ENCODE measurements at places on chromosomes 5 and 9.

DNA sequence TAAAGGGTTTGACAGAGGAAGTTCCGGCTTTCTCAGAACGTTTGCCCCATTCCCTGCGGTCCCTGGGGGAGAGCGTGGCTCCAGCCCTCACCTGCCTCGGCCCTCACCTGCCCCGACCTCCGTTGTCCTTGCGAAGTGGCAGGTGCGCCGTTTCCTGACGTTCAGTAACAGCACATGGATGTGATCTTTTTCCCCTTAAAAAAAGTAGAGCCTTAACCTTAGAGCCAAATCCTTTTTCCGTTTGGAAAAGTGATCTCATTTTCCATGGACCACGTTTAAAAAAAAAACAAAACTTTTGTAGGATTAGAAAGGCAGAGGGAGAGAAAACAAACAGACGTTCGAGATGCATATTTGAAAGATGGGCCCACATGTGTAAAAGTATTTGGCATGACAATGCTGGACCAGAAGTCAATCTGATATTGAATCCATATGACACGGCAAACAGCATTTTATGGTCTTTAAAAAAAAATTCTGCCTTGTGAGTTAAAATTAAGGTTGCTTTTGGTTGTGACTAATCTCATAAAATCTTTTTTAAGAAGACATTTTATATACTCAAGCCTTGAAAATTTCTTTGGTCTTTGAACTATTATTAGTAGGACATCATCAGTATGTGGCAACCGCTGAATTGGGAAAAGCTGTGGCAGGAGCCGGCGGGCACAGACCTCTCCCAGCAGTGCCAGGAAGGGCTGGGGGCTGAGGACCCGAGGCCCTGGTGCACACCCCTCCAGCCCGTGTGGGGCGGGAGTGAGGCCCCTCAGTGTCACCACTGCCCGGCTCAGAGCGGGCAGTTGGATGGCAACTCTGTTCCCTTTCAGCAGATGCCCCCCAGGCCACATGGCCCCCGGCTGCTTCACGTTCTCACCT is 42.5 kb upstream of the EXOC3 start:
- peaks cover 3% of the 10 kb centered on the region for H3K36me3 ChIP-seq
- DNase-seq = no peak
- no peaks in the 10 kb centered on the region for H3K27me3 ChIP-seq
- peaks cover 56% of the 10 kb centered on the region for H3K4me1 ChIP-seq

DNA sequence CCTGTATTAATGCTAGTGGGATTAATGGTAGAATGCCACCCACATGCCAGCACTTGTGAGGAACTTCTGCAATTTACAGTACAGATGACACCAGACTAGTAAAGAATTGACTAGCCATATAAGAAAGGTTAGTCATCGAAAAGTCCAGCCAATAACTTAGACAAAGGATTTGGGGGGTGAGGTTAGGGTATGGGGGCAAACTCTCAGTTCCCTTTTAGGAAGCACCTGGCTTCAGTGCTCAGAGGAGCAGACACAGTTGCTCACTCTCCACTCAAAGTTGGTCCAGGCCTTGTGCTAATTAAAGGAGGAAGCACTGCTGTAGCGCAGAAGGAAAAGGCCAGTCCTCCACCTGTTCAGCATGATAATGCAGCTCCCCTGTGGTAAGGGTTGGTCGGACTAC is 25.2 kb downstream of the TGFBR1 start:
- H3K27me3 ChIP-seq = no peaks in the 10 kb centered on the region
- H3K36me3 ChIP-seq = 0 out of 2 replicates have a peak, but pooled peaks cover 4% of the 10 kb centered on the region
- no peak overlapping the region for H3K4me3 ChIP-seq

DNA sequence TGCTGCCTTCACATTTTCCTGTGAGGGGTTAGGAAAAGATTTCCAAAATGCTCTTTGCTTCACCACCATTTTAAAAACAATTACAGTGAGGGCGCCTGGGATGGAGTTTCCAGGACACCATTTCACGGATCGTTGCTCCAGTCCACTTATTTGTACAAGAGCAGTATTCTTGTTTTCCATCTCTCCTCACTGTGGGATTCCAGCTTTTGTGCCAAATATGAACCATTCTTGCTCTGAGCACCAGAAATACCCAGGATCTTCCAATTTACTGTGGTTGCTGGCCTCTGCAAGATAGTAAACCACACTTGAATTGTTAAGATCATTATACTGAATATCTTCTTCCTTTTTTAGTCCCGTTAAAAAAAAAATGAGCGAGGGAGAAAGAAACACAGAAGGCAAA is 899.5 kb downstream of the TLE1 start:
- H3K27me3 ChIP-seq = no peaks in the 10 kb centered on the region
- H3K36me3 ChIP-seq = no peaks in the 10 kb centered on the region
- no peak overlapping the region for H3K4me3 ChIP-seq
- DNase-seq = no peak
- H3K27ac ChIP-seq = no peak overlapping the region

- H3K36me3 ChIP-seq = no peaks in the 10 kb centered on the region
- H3K27me3 ChIP-seq = no peaks in the 10 kb centered on the region
- H3K27ac ChIP-seq = no peak overlapping the region
- no peak for DNase-seq
- no peak overlapping the region for H3K4me3 ChIP-seq
- H3K4me1 ChIP-seq = no peaks in the 10 kb centered on the region
Measured at GRCh38 chr5:50807661-50808060, 141.2 kb downstream of the PARP8 start.

DNA sequence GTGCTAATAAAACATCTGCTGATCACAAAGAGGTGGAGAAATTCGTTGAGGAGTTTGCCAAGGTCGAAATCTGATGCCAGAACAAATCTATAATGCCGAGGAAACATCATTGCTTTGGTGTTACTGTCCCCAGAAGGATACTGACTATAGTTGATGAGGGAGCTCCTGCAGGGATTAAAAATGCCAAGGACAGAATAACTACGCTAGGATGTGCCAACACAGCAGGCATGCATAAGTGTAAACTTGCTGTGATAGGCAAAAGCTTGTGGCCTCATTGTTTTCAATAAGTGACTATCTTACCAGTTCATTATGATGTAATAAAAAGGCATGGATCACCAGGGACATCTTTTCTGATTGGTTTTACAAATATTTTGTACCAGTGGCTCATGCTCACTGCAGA is 66.8 kb upstream of the ADCY2 start:
- no peaks in the 10 kb centered on the region for H3K4me1 ChIP-seq
- no peak overlapping the region for H3K27ac ChIP-seq
- no peak overlapping the region for H3K4me3 ChIP-seq
- H3K36me3 ChIP-seq = no peaks in the 10 kb centered on the region

DNA sequence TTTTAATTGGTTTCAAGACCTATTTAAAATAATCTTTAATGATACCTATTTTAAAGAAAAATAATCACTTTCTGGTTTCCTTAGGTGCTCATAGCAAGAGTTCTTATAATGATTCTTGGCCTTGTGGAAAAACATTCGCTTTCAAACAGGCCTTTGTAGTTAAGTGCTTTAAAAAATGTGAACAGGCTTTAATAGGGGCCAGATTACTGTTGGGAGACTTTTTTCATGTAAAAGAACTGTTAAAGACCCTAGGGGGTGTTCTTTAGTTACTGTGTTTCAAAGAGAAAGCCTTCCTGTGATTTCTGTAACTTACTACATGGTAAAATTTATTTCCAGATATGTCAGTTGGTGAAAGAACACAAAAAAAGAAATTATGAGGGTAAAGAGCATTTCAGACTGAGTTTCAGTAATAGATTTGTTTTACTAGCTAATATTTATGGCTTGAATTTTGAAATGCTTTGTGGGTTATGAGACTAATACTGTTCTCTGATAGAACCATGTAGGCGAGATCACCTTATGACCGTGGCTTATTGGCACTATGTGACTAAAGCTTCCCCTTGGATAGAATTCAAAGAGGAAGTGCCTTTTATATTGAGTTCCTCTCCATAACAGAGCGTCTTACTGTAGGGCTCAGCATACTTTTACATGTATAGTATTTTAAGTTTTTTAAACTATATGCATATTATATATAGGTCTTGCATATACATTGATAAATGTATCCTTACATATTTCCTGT is 70.7 kb downstream of the CSNK1G3 start:
- H3K27ac ChIP-seq = no peak overlapping the region
- no peaks in the 10 kb centered on the region for H3K4me1 ChIP-seq
- no peaks in the 10 kb centered on the region for H3K27me3 ChIP-seq
- no peaks in the 10 kb centered on the region for H3K36me3 ChIP-seq

GRCh38 chr5:108702546-108702945 is 45.2 kb upstream of the FER start:
- H3K27me3 ChIP-seq = no peaks in the 10 kb centered on the region
- no peaks in the 10 kb centered on the region for H3K36me3 ChIP-seq
- no peak overlapping the region for H3K4me3 ChIP-seq
- no peaks in the 10 kb centered on the region for H3K4me1 ChIP-seq
- no peak overlapping the region for H3K27ac ChIP-seq

DNA sequence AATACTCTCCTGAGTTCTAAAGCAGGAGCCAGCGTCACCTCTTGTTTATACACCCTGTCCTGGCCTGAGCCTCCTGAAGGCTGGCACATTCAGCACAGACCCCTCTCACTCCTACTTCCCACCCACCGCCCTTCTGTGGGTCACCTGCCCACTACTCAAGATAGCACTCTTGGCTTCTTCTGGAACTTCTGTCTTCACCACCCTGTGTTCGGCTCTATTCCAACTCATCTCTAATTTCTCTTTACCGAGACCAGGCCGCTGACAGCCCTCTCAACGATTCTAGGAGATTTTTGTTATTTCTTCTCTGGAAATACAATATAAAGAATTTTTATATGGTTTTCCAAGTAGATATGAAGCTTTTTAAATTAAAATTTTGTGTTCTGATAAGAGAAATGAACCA is 57.4 kb downstream of the IRF1 start:
- no peak overlapping the region for H3K4me3 ChIP-seq
- no peak overlapping the region for H3K27ac ChIP-seq
- H3K36me3 ChIP-seq = peaks cover 6% of the 10 kb centered on the region
- H3K27me3 ChIP-seq = no peaks in the 10 kb centered on the region
- DNase-seq = no peak

DNA sequence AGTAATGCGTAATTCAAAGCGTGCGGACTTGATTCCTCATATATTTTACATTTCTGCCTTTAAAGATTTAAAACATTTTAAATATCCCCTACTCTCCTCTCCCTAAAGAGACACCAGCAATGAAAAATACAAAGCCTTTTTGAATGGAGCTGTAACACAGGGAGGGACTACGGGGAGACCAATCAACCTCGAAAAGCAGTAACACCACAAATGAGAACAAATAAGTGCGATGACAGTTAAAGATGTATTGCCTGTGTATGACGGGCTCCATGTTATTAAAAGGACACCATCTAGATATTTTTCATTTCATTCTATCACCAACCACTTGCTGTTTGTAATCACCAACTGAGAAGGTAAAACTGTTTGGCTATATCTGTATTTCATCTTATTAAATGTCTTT is 230.3 kb upstream of the TBCA start:
- no peak overlapping the region for H3K27ac ChIP-seq
- no peaks in the 10 kb centered on the region for H3K36me3 ChIP-seq
- no peak overlapping the region for H3K4me3 ChIP-seq
- no peaks in the 10 kb centered on the region for H3K27me3 ChIP-seq
- no peak for DNase-seq
- H3K4me1 ChIP-seq = peaks cover 3% of the 10 kb centered on the region

DNA sequence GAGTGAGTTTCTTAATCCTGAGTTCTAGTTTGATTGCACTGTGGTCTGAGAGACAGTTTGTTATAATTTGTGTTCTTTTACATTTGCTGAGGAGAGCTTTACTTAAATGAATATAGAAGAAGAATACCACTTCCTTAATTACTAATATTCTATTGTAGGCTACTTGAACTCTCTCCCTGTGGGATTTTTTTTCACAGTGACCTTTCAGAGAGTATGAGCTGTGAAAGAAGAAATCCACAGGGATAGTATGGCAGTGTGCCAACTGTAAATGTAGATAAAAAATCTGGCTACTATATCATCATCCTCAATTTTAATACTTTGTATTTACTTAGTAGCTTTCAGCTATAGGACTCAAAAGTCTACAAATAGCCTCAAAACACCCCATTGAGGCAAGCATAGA is 67.3 kb downstream of the COMMD10 start:
- DNase-seq = no peak
- no peak overlapping the region for H3K27ac ChIP-seq
- no peaks in the 10 kb centered on the region for H3K27me3 ChIP-seq
- H3K4me1 ChIP-seq = no peaks in the 10 kb centered on the region

DNA sequence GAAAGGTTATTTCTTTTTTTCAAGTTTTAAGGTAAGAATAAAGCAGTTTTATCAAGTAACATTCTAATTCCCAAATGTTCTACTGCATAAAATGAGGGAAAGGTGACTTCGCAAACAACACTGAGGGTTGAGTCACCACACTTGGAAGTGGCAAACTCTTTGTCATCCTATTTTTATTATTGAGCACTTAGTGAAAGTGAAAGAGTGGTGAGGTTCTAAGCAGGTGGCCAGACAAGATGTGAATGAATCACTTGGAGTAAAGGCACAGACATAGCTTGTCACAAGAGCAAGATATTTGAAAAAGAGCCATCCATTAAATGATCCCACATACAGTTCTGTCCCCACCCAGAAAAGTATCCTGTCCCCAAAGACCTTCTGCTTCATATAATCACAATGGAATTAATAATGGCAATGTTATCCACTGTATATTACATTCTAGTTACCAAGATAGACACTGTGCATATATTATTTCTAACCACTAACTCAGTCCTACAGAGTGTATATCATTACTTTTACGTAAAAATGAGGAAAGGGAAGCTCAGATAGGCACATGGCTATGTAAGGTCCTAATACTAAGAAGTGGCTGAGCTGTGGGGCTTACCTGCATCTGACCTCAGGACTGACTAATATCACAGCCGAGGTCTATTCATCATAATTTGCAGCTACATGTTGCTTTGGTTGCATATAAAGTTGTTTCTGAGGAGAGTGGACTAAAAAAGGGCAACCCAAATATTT is 730.4 kb upstream of the MEF2C start:
- peak; percentile 31 for DNase-seq
- no peaks in the 10 kb centered on the region for H3K27me3 ChIP-seq
- H3K4me3 ChIP-seq = no peak overlapping the region
- no peak overlapping the region for H3K27ac ChIP-seq
- H3K36me3 ChIP-seq = no peaks in the 10 kb centered on the region
- H3K4me1 ChIP-seq = peaks cover 2% of the 10 kb centered on the region

GRCh38 chr5:15746833-15747232 is 246.9 kb downstream of the FBXL7 start:
- no peak overlapping the region for H3K4me3 ChIP-seq
- H3K27me3 ChIP-seq = no peaks in the 10 kb centered on the region
- no peaks in the 10 kb centered on the region for H3K36me3 ChIP-seq
- H3K27ac ChIP-seq = no peak overlapping the region
- DNase-seq = no peak
- H3K4me1 ChIP-seq = no peaks in the 10 kb centered on the region

GRCh38 chr5:84825606-84826005 is 440.9 kb upstream of the EDIL3 start:
- no peaks in the 10 kb centered on the region for H3K4me1 ChIP-seq
- H3K36me3 ChIP-seq = no peaks in the 10 kb centered on the region
- DNase-seq = no peak
- H3K27me3 ChIP-seq = no peaks in the 10 kb centered on the region
- H3K27ac ChIP-seq = no peak overlapping the region
- no peak overlapping the region for H3K4me3 ChIP-seq

GRCh38 chr5:149425729-149426128 is 46.6 kb upstream of the IL17B start:
- DNase-seq = no peak
- no peaks in the 10 kb centered on the region for H3K36me3 ChIP-seq
- no peak overlapping the region for H3K4me3 ChIP-seq
- no peak overlapping the region for H3K27ac ChIP-seq
- H3K27me3 ChIP-seq = no peaks in the 10 kb centered on the region

- no peaks in the 10 kb centered on the region for H3K27me3 ChIP-seq
- no peak for DNase-seq
- no peaks in the 10 kb centered on the region for H3K4me1 ChIP-seq
- H3K4me3 ChIP-seq = no peak overlapping the region
- H3K27ac ChIP-seq = no peak overlapping the region
Measured at GRCh38 chr9:115495052-115495635, 377.2 kb upstream of the TNC start.

All from GM12878 (cell line).